Stimulated activated CD8-positive, alpha-beta memory T cell treated with anti-CD3 and anti-CD28 coated beads, Interleukin-12 subunit alpha, Interleukin-12 subunit beta, amount 100 ng/mL, for 1 hour (primary cell): ENCODE measurements at places on chromosomes 1 and 21.

GRCh38 chr1:229485318-229485717 is 22.8 kb downstream of the NUP133 start:
- no peak for DNase-seq

GRCh38 chr1:204872262-204872881 is 1.7 kb downstream of the NFASC start:
- no peak for DNase-seq

DNA sequence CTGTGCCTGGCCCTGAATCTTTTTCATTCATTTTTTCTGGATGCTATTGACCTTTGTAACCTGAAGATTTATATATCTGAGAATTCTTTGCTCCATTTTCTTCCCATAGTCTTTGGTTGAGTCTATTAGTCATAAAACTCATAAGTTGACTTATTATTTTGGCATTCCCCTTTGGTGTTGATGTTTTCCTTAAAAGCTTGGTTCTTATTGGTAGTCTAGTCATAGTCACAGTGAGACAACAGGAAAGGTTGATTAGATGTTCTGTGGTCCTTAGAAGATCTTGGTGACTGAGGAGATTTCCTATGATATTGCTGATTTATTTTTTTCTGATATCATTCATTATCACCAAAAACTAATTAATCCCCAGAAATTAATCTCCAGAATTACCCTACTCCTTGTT is 86.2 kb downstream of the PTPRC start:
- DNase-seq: no peak

DNA sequence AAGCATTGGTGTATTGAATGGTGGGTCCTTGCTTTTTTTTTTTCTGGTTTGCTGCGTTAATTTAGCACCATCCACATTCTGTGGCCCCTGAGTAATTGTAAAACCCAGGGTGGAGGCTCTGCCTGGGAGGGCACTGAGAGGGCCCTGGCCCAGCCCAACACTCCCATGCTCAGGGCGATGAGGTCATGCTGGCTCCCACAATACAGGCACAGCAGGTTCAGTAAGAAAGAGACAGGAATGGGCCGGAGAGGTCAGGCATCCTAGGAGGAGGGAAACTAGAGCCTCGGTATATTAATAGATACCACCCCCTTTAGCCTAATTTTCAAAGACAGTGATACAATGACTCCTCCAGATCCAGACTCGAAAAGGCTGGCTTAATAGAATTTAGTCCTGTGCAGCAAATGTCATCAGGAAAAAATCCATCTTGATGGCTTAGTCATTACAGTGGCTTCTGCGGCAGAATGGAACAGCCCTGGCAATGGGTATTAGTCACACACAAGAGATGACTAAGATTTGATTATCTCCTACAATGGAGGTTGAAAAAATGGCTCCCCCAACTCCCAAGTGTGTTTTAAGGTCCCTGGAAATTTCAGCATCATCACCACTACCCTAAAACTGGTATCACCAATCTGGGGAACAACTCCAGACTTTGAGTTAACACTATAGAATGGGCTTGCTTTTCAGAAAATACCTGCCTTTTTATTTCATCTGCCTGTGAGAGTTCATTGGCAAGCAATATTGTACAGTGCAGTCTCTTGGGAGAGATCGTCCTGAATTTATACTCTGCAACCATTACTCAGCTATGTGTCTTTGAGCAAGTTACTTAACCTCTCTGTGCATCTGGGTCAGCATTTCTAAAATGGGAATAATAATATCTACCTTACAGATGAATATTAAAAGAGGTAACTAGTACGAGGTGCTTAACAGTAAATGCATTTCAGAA is 43.9 kb upstream of the LYST start:
- DNase-seq: no peak

GRCh38 chr21:45465611-45466329 is 60.8 kb downstream of the COL18A1 start:
- DNase-seq: no peak

GRCh38 chr21:33544451-33545195 is 1.8 kb downstream of the SON start:
- DNase-seq: no peak

DNA sequence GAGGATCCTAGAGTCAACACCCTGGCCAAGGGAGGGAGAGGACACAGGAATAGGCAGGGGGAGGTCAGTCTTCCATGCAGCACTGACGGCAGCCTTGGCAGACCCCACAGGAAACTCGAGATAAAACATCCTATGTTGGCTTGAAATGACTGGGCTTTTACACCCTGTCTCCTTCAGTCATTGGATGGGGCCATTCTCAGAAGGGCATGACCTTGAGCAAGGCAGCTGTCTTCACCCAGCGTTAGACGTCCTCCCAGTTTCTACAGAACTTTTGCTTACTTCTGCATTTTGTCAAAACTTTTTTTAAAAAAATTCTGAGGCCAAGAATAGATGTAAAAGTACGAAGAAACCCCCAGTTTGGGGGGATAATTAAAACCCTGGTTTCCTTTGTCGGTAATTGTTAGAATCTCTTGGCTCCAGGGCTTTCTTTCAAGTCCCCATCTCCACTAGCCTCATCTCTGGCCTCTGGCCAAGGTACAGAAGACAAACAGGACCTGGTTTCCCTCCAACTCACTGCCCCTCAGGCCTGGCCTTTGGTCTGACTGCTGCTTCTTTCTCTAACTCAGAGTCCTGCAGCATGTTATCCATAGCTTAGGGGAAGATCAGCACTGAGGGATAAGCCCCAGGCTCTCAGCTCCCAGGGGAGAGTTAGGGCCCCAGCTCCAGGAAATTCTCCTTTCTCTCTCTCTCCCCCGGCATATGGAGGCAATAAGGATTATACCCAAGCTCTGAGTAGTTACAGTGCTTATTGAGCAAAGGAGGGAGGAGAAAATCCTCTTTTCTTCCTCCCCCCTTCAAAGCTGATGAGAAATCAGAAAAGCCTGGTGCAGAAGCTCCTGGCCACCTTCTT is 51.6 kb upstream of the KCND3 start:
- no peak for DNase-seq

GRCh38 chr1:183235503-183235902 is 49.4 kb downstream of the LAMC2 start:
- DNase-seq: no peak

DNA sequence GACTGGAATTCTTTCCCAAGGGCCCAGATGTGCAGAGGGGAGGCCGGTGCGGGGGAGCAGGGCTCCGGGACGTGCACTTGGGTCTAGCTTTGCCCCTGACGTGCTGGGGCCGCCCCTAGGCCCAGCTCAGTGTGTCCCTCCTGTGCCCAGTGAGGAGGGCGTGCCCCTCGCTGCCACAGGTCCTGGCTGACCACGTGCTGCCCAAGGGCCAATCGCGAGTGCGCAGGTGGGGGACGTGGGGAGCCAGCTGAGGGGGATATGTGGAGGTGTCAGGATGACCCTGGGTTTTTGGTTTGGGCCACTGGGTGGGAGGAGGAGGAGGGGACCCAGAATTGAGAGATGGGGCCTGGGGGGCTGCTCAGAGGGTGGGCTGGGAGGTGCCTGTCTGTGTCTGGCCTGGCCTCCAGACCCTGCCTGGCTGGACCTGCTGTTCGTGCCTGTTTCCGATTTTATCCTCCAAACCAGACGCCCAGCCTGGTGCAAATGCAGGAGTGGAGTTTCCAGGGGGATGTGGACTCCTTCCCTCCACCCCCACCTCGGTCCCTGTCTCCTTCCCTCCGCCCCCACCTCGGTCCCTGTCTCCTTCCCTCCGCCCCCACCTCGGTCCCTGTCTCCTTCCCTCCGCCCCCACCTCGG is 6.1 kb upstream of the RNF223 start:
- no peak for DNase-seq

GRCh38 chr1:4658643-4659628 is 4.5 kb downstream of the AJAP1 start:
- no peak for DNase-seq

DNA sequence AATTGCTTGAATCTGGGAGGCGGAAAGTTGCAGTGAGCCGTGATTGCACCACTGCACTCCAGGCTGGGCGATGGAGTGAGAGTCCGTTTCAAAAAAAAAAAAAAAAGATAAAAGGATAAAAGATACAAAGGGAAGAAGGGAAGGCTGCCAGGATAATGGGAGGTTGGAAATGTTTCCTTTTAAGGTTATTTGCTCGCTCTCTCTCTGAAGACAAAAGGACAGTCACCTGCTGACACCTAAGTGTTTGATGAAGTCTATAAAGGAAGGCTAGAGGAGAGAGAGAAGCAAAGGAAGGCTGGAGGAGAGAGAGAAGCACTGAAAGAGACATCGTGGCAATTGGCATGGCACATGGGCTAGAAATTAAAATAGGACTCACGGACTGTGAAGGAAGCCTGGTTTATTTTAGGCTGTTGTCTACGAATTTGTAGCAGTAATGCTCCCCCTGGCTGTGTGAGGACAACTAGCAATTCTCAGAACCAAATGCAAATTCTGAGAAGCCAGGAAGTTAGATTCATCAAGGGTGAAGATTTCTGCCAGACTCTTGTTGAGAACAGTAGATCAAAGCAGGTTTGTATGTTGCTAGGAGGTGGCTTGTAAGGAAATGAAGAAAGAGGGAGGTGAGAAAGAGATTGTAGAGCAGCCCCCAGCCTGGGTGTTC is 154.2 kb downstream of the ZP4 start:
- DNase-seq: no peak

GRCh38 chr1:3063379-3064295 is 5.4 kb upstream of the PRDM16 start:
- no peak for DNase-seq

GRCh38 chr1:8011016-8011415 is 15.1 kb downstream of the ERRFI1 start:
- DNase-seq: no peak

GRCh38 chr1:151991663-151992302 is 1.9 kb downstream of the S100A10 start:
- no peak for DNase-seq

DNA sequence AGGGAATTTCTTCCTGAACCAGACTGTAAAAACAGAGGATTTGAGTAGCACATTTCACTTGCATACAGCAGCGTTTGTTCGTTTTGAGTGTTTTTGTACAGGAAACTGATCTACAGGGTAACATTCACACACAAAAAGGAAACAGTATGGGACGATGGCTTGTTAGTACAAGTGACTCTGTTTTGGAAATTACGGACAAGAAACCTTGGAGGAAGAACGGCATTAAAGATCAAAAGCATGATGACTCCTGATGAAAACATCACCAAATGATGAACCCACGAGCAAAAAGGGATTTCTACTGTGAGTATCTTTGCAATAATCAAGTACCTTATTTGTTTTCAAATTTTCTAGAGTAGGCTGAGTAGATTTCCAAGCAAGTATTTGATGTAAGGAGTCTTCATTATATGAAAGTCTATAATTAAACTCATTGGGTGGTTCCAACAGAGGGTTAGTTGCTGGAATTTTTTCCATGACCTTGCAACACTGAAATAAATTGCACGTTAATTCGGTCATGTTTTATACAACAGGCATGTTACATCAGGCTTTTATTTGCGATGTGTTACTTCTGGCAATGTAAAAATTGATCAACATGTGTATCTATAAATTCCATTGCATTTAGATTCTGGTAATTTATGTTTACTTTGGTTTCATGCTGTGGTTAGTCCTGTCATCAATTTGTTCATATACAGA is 76.7 kb upstream of the KCNK2 start:
- DNase-seq: no peak

DNA sequence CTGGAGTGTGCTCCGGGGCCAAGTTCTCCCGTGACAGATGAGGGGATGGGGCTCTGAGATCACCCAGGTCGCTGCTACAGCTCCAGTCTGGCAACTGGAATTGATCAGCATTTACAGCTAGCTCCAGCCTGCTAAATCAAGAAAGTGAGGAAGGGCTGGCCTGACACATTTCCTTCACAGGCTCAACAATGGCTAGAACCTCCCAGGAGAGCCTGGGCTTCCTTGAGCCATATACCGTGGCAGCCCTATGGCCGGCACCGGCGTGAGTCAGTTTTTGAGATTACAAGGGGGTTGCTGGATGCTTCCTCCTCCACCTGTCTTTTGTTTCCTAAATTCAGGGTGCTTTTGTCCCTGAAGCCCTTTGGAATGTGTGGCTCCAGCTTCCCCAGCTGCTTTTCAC is 104.2 kb downstream of the ETS2 start:
- no peak for DNase-seq

DNA sequence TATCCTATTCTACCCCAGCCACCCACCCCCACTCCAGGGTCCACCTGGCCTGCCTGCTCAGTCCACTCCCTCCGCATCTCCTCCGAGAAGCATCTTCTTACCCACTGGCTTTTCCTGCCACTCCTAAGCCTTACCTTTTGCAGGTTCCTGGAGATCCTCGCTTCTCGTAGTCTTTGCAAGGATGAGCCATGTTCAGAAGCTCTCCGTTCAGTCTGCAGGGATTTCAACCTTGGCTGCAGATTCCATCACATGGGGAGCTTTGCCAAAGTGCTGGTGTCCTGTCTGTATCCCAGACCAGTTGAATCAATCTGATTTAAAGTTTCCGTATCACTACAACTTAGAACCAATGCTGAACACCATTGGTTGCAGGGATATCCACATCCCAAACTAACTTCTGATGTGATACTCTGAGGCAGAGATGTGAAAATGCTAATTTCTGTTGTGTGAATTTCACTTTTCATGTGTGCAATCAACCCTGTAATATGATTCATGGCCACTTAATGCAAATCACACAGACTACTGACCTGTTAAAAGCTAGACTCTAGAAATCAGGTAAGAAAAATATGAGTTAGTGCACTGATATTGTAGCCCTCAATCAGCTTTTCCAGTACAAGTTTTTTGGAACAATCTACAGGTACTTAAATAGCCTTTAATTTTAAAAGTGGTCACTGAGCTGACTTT is 61.9 kb downstream of the CAPN2 start:
- DNase-seq: no peak

GRCh38 chr1:102782144-102782543 is 326.2 kb downstream of the COL11A1 start:
- DNase-seq: no peak

GRCh38 chr1:97190326-97190725 is 468.7 kb downstream of the PTBP2 start:
- no peak for DNase-seq

- no peak for DNase-seq
Measured at GRCh38 chr1:46547481-46548383, 3.7 kb downstream of the KNCN start.

DNA sequence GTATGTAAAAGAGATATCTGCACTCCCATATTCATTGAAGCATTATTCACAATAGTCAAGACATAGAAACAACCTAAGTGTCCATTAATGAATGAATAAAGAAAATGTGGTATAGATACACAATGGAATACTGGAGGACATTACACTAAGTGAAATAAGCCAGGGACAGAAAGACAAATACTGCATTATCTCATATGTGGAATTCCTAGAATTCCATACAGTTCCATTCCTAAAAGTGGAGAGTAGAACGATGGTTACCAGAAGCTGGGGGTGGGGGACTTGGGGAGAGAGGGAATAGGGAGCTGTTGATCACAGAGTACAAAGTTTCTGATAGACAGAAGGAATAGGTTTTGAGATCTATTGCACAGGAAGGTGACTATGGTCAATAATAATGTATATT is 7.4 kb downstream of the TMED5 start:
- no peak for DNase-seq

DNA sequence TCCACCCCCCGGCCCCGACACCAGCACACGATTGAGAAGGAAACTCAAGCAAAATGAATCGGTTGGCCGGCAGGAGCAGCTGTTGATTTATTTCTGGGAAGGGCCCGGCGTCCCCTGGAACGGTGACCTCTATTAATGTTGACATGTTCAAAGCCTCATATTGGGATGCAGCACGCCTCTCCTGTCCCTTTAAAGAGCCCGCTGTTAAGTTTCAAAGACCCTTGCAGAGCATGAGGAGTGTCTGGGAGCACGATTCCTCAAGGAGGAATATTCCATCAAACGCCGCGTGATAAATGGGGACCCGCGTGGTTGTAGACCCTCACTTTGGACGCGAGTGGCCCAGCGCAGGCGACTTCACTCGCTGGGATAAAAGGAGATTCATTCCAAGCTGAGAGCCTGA is 21.5 kb upstream of the ACTL8 start:
- no peak for DNase-seq
